ENCODE measurements at places on chromosomes 3 and 15.
A peak's percentile ranks its signal among the peaks of the same experiment; 100 is the strongest.

- H3K36me3 ChIP-seq: no peaks in the 10 kb centered on the region
- no peak overlapping the region for H3K27ac ChIP-seq
- no peak overlapping the region for H3K4me3 ChIP-seq
Observed at GRCh38 chr3:66885326-66886000, 112.6 kb upstream of the KBTBD8 start.

GRCh38 chr3:13404626-13405452 is 15.3 kb downstream of the NUP210 start:
- no peaks in the 10 kb centered on the region for H3K36me3 ChIP-seq
- no peak overlapping the region for H3K4me3 ChIP-seq
- H3K27ac ChIP-seq: no peak overlapping the region
- DNase-seq: no peak

DNA sequence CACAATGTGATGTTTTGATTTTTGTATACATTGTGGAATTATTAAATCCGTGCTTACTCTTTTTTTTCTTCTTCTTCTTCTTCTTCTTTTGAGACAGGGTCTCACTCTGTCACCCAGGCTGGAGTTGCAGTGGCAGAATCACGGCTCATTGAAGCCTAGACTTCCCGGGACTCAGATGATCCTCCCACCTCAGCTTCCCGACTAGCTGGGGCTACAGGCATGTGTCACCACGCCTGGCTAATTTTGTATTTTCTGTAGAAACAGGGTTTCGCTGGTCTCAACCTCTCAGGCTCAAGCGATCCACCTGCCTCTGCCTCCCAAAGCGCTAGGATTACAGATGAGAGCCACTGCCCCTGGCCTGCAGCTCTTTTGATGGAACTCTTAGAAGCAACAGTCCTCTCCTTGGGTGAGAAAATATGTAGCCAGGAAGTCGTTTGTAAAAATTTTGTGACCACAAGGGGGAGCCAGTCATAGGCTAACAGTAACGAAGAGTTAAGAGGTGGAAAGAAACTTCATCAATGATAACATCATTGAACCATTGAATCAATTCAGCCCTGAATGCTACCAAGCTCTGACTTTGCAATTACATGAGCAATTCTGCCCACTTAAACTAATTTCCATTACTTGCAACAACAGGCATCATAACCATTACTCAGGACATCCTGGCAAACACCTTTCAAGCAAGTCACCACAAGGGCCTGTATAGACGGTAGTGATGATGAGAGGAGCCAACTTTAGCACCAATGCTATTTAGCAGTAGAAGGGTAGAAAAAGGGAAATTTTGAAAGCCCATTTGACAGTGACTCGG is 16.7 kb upstream of the CMTM7 start:
- no peak overlapping the region for H3K27ac ChIP-seq
- no peak overlapping the region for H3K4me3 ChIP-seq
- DNase-seq: peak; percentile 91
- H3K4me1 ChIP-seq: no peaks in the 10 kb centered on the region
- H3K36me3 ChIP-seq: no peaks in the 10 kb centered on the region
- H3K27me3 ChIP-seq: no peaks in the 10 kb centered on the region

GRCh38 chr3:60047426-60048200 is 997.8 kb upstream of the CFAP20DC start:
- no peak for DNase-seq
- H3K27me3 ChIP-seq: no peaks in the 10 kb centered on the region

GRCh38 chr3:49173116-49173791 is 1.9 kb downstream of the KLHDC8B start:
- H3K27me3 ChIP-seq: no peaks in the 10 kb centered on the region
- H3K4me3 ChIP-seq: no peak overlapping the region
- H3K4me1 ChIP-seq: peaks cover 10% of the 10 kb centered on the region
- peak overlapping the region; percentile 18 for H3K27ac ChIP-seq
- no peaks in the 10 kb centered on the region for H3K36me3 ChIP-seq

- H3K4me3 ChIP-seq: no peak overlapping the region
- H3K4me1 ChIP-seq: no peaks in the 10 kb centered on the region
Observed at GRCh38 chr15:39296955-39297354, 283.9 kb upstream of the THBS1 start.

- H3K27me3 ChIP-seq: no peaks in the 10 kb centered on the region
- H3K36me3 ChIP-seq: no peaks in the 10 kb centered on the region
- H3K27ac ChIP-seq: no peak overlapping the region
Observed at GRCh38 chr3:188219147-188219546, 65.2 kb downstream of the LPP start.

DNA sequence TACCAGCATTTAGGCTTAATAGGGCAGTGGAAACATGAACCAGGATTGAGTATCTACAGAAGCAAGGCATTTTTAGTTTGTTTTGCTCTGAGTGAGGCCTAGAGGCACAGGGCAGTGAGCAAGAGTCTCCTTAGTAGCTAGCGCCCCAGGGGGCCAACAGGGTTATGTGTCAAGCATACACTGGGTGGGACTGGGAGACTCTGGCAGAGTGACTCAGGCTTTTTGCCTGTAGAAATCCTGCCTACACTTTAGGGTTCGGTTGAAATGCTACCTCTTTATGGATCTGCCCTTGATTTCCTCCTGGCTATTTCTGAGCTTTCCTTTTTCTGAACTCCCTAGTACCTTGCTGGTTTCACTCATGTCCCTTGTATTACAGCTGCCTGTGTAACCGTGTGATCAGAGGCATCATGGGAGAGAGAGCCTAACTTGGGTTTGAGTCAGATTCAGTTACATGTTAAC is 72.2 kb downstream of the TOP2B start:
- no peaks in the 10 kb centered on the region for H3K36me3 ChIP-seq
- H3K27me3 ChIP-seq: no peaks in the 10 kb centered on the region
- peak; percentile 70 for DNase-seq
- H3K4me3 ChIP-seq: no peak overlapping the region

GRCh38 chr3:152842413-152842812 is 7.5 kb downstream of the P2RY1 start:
- no peaks in the 10 kb centered on the region for H3K4me1 ChIP-seq
- no peak overlapping the region for H3K4me3 ChIP-seq

DNA sequence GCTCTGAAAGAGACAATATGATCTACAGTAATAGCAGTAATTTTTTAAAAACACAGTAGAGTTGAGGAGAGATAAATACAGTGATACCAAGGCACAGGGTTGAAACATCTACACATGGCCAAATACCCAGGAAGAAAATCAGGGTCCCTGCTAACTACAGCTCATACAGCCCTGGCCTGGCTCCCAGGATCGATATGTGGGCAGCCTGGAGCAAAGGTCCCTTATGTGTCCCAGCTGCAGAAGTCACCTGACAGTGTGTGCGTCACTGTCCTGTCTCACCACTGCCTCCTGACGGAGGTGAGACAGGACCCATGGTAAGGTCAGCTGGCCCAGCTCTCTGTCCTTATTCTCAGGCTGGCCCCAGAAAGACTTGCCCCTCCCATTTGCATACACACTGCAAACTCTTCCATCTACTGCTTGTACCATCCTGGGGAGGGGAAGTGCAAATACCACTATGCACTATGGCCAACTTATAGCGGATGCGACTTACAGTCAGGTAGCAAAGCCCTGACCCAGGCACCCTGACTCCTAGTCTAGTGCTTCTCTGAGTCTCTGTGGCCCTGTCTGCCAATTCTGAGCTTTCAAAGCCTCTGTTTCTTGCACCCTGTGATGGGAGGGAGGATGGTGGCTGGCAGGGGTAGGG is 22.0 kb upstream of the BCL2L10 start:
- no peak for DNase-seq
- no peak overlapping the region for H3K27ac ChIP-seq
- H3K27me3 ChIP-seq: no peaks in the 10 kb centered on the region
- no peak overlapping the region for H3K4me3 ChIP-seq

GRCh38 chr15:48679952-48680351 is 34.4 kb upstream of the FBN1 start:
- no peak overlapping the region for H3K4me3 ChIP-seq
- no peaks in the 10 kb centered on the region for H3K36me3 ChIP-seq
- H3K4me1 ChIP-seq: no peaks in the 10 kb centered on the region
- H3K27ac ChIP-seq: no peak overlapping the region

DNA sequence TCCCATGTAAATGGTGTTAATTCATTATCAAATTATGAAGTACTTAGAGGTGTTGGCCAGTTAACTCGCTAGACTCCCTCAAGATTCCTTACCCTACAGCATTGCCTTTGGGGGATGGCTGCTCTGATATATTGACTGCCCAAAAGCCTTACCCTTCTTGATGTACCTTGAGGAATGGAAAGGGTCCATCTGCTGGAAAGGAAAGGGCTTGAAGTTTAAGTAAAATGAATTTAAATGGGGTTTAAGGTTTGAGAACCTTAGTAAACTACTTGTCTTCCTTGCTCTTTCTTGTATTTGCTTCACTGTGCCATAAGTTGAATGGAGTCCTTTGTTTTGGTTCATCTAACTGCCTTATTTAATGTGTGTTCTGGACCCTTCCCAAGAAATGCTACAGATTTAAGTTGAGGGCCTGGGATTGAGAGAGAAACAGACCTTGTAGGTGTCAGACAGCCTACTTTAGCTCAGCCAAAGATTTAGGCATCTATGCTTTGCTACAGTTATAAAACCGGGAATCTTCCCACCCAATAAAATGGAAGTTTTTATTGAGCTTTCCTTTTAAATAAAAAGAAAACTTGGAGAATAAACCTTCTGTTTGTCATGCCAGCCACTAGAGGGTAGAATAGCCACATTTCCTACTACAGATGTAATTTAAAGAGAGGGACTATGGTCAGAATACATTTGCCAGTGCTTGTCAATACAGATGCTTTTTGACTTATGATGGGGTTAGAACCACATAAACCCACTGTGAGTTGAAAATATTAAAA is 25.3 kb downstream of the CMSS1 start:
- H3K36me3 ChIP-seq: no peaks in the 10 kb centered on the region
- H3K27me3 ChIP-seq: no peaks in the 10 kb centered on the region
- peak; percentile 60 for DNase-seq
- no peak overlapping the region for H3K4me3 ChIP-seq

GRCh38 chr3:39186692-39187151 is 5.7 kb downstream of the XIRP1 start:
- no peak for DNase-seq
- no peak overlapping the region for H3K27ac ChIP-seq
- H3K27me3 ChIP-seq: no peaks in the 10 kb centered on the region
- no peaks in the 10 kb centered on the region for H3K36me3 ChIP-seq

Measured in mesendoderm (in vitro differentiated cells).